CD4-positive, alpha-beta T cell treated with Interleukin-17A for 1 hour (primary cell): ENCODE measurements at places on chromosomes 1 and 21.
A peak's percentile ranks its signal among the peaks of the same experiment; 100 is the strongest.

DNA sequence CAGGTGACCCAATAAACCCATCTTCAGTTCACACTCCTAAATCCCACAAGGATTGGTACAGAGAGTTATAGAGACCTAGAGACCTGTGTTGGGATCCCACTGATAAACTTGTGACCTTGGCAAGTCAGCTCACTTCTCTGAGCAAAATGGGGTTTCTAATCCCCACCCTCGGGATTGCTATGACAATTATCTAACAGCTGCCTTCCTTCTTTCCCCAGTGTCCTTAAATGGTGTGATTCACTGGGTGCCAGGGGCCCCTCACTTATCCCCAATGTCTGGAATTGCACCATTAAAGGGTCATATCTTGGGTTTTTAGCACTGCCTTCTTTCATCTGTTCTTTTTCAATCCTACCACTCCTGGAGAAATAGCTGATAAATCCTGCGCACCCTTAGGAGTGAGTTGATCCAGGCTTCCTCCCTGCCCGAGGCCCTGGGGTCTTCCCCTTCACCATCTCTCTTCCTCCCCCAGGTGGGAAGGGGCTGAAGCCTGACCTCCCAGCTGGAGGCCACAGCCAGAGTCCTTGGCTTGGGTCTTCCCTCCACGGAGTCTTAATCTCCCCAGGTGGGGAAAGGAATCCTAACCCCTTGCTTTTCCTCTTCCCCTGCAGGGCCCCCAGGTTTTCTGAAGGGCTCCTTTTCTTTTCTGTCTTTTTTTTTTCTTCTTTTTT lies 39.7 kb downstream of the LACTBL1 start:
- DNase-seq = no peak

DNA sequence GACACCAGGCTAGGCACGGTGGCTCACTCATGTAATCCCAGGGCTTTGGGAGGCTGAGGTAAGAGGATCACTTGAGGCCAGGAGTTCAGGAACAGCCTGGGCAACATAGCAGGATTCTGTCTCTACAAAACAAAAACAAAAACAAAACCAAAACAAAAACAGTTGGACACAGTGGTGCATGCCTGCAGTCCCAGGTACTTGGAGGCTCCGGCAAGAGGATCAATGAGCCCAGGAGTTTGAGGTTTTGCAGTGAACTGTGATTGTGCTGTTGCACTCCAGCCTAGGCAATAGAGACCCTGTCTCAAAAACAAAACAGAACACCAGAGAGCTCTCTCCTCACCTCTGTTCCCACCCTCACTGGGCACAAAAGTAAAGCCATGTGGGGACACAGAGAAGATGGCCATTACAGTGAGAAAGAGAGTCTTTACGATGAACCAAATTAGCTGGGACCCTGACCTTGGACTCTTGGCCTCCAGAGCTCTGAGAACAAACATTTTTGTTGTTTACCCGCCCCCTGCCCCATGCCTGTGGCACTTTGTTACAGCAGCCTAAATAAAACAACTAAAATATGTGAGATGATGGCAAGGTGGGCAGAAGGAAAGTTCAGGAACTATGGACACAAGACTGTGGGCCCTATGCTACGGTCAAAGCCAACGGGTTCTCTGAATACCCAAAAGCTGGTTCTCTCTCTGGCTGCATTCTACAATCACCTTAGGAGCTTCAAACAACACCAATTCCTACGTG lies 9.8 kb downstream of the NADK start:
- DNase-seq = no peak

GRCh38 chr1:71104417-71104816 lies 23.6 kb upstream of the ZRANB2 start:
- DNase-seq = no peak

DNA sequence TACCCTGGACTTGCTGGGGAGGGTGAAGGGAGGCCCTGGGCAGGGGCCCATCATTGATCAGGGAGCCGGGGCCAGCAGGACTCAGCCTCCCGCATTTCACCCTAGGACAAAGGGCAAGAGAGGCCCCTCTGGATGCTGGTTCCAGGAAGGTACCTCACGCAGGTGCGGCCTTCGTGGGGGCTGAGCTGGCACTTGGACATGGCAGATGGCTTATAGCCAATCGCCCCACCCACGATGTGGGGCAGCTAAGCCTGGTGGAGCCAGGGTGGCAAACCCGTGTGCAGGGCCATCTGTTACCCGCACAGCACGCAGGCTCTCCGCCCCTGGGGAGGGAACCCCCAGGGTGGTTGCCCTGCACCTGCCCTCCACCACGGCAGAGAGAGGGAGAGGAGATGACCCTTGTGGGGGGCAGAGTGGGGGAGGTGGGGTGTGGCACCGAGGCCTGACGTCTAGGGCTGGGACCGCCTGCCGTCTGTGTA lies 2.5 kb downstream of the TFF3 start:
- DNase-seq = no peak

DNA sequence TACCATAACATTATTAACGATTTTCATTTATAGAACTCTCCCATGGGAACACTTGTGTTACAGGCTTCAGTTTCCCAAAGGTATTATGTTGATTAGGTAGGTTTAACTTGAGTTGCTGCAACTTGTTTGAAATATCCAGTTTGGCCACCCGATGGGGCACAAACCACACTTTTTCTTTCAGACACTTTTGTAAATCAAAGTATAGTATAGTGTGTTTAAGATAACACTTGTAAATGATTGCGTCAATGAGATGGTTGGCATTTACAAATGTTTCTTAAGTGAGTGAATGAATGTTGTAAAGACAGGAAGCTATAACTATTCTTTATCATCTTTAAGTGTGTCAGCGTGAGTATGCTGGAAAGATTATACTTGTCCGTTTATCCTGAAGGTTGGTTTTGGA lies 4.3 kb downstream of the XPR1 start:
- no peak for DNase-seq

- DNase-seq = no peak
These were observed 7.1 kb downstream of the COL6A1 start for GRCh38 chr21:45988366-45989347.

- DNase-seq = peak; percentile 49
These were observed 23.8 kb downstream of the TSEN15 start for GRCh38 chr1:184075055-184076029.

GRCh38 chr1:199778324-199778955 lies 249.1 kb upstream of the NR5A2 start:
- DNase-seq = no peak

- no peak for DNase-seq
These were observed 17.4 kb downstream of the BMP8A start for GRCh38 chr1:39508857-39509305.

DNA sequence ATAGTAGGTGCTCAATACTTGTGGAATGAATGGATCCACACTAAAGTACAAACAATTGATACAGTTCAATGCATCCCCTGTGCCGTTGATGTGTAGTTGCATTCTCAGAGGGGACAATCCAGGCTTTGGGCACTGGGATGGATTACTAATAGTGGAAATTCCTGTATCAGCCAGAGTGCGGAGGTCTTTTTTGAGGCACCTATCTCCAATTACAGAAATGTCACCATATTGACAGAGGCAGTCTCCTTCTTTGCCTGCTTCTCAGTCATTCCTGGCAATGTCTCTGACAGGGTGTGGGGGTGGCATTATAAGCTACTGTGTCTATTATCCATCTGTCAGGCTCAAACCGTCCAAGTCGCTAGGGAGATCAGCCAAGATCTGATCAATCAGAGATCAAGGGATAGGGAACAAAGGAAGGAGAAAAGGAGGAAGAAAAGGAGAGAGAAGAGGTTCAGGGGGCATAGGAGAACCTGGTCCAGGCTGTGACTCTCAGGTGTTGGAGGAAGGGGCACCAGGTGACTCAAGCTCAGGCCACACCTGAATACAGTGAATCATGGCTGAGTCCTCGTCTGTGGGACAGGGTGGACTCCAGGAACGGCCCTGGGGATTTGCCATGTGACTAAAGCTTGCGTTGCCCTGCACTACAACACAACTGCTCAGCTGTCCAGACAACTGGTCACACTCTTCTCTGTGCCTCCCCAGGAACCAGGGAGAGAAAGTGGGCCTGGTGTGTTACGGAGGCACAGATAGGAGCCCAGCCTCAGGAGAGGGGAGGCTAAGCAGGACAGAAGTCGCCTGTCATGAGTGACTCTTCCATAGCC lies 3.4 kb upstream of the LAMB3 start:
- DNase-seq = no peak

- DNase-seq = no peak
These were observed 785 bp downstream of the PGLYRP4 start for GRCh38 chr1:153347856-153348255.

GRCh38 chr1:95072117-95072516 lies 634 bp downstream of the ALG14 start:
- DNase-seq = no peak
